ENCODE measurements at places on chromosomes 16 and 17.

DNA sequence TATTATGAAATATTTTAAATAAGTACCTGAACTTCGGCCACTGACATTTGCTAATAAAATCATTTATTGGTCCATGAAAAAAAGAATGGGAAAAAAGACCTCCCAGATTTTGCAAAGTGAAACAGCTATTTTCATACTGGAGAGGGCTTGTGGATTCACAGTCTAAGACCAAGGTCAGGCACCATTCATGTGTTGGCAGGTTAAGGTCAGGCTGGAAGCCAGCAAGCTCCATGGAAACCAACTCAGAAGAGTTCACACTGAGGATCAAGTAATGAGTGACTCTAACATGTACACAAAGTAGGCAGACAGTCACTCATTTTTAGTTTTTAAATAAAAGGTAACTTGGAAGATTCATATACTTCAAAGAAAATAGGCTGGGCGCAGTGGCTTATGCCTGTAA, 3.4 kb downstream of the DNAJA2 start:
- DNase-seq: no peak

DNA sequence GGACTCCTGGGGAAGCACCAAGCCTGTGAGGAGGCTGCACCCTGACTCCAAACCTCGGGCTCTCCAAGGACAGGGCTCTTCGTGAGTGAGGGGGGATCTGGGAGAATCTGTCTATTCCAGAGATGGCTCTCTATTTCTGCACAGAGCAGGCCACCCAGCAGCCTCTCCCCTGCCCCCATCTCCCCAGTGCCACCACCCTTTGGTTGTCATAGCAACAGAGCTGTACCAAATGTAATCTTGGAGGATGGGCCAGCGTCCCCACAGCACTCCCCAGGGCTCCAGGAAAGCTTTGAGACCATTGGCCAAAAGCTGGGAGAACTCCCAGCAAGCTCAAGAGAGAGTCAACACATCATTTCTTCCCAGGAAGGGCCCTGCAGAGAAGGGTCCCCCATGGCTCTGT, 49.3 kb downstream of the ABCC12 start:
- no peak for DNase-seq

GRCh38 chr17:63984236-63984635, 11.5 kb upstream of the SCN4A start:
- DNase-seq: no peak

DNA sequence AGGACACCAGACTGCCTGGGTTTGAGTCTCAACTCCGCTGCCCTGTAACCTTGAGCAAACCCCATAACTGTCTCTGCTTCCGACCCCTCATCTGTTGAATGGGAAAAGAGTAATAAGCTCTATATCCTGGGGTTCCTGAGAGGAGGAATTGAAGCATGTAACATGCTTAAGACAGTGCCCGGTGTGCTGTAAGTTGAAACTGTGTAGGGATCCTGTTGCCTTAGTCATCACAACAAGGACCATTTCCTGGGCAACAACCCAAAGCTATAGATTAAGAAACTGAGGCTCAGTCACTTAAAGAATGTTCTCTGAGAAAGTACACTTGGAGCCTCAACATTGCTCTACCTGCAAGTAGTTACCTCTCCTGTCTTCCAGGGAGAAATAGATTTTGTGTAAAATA, 23.0 kb downstream of the CDH13 start:
- no peak for DNase-seq

DNA sequence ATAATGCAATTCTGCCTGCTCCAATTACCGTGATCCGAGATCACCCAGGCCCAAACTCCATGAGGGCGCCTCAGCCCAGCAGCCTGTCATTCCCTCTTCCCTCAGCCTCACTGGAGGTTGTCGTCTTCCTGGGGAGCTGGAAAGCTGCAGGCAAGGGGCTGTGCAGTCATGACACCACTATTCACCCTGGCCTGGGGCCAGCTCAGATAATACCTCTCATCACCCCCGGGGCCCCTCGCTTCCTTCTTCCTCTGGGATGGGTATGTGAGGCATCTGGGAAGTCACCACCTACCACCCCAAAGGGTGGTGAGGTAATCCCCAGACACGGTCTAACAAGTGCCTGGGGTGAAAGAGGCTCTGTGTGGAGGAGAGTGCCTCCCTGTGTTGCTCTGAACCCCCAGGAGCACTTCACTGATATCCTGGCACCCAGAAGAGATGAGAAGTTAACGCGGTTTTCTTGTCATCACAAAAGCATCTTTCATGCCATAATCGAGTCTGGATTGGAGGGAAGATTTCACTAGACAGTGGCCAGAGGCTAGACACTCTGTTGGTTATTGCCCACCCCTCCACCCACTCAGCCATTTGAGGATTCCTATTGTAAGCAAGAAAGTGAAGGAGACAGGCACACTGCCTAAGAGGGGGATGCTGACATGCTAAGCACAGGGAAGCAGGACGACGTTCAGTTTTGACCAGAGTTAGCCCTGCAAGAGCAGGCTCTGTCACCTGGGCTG, 18.4 kb downstream of the CFAP20 start:
- DNase-seq: no peak

GRCh38 chr17:74526681-74527080, 4.6 kb downstream of the CD300LB start:
- no peak for DNase-seq

DNA sequence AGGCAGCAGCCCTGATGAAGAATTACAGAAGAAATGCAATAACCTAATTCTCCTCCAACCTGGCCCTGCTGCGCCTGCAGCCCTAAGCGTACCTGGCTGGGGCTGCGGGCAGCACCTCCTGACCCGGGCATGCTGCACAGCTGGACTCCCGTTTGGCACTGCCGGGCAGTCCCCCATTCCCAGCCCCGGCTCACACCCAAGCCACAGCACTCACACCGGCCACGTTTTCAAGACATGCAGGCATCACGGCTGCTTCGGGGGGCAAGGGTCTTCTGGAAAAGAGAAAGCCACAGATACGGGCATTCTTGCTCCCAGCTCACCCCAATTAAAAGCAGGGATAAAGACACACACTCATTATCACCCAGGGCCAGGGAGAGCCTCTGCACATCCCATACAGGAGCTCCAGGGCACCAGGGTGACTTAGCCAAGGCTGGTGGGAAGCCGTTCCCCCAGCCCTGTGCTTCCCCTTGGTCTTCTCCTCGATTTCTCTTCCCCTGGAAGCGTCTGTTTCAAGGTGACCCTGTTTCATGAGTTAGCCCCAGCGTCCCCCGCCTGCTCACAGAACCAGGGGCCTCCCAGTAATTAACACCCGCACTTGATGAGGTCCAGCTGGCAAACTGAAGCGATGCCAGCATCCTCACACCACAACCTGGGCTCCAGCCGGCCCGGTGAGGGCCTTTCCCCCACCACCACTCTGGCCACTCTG, 216.7 kb downstream of the C16orf78 start:
- no peak for DNase-seq

GRCh38 chr16:54359081-54359480, 72.5 kb upstream of the IRX3 start:
- DNase-seq: no peak

DNA sequence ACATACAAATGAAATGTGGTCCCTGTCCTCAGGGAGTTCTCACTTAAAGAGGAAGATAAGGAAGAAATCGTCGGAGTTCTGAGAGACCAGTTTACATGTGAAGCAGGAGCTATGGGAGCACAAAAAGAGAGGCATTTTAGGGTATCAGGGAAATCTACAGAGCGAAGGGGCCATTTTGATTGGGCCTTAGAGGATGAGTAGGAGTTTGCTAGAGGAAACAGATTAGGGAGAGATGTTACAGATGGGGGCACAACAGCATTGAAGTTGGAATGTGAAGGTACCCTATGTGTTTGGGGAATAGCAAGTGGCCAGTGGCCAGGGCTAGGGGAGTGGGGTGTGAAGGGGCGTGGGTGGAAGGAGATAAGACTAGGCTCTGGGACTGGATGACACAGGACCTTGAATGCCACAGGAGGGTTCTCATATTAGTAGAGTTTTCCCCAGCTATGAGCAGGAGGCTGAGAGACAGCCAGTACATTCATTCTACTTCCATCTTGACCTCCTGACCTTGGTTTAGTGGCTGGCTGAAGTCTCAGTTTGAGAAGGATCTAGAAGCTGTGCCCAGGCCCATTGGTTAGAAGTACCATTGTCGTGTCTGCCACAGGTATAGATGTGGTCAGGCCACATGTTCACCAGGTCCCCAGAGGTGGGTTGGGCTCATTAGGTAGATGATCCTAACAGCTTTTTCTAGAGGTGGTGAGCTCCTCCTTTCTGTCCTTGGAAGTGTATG, 34.8 kb downstream of the CPNE2 start:
- DNase-seq: no peak

GRCh38 chr16:30491744-30492308, 19.3 kb downstream of the ITGAL start:
- DNase-seq: no peak

DNA sequence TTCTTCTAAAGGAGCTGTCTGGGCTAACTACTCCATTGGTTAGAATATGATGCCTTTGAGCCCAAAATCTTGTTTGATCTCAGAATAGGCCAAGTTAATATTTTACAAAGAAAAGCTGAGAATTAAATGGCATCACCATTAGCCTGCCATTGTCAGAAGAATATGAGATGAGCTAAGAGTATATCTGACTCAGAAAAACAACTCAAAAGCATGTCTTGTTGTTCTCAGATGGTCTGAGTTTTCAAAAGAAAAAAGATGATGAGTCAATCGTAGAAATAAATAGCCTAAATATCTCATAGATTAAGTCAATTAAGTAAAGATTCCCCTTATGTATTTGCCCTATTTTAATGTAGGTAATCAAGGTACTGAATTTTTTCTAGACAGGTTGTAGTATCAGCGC, 197.1 kb upstream of the TBX2 start:
- no peak for DNase-seq

Measured in Jurkat, Clone E6-1 (cell line).